ENCODE measurements at places on chromosomes 3 and 15. TPM values are rescaled to one million over a fixed set of nuclear protein-coding genes. Genes with fewer than 3 reads are reported as not detected.

ST6GAL1 gene
- 40.3 TPM for total RNA-seq

TMEM40 gene
- total RNA-seq, result under 0.01 TPM

CYB561D2 gene
- total RNA-seq, result 22.6 TPM

RTP3 gene
- not detected for total RNA-seq

MIX23 gene
- 28.3 TPM for total RNA-seq

CFAP161 gene
- total RNA-seq, result 0.19 TPM

SLC28A1 gene
- total RNA-seq, result not detected

C2CD4A gene
- 1.3 TPM for total RNA-seq

NPAP1 gene
- not detected for total RNA-seq

GPR87 gene
- 0.49 TPM for total RNA-seq

SPINK8 gene
- not detected for total RNA-seq

IQCF5 gene
- total RNA-seq, result not detected

NBEAL2 gene
- total RNA-seq, result 21.7 TPM

DPPA2 gene
- total RNA-seq, result not detected

ITIH1 gene
- 0.16 TPM for total RNA-seq

TBC1D5 gene
- 42.4 TPM for total RNA-seq

GOLGA8R gene
- total RNA-seq, result 1.3 TPM

SEMA3B gene
- total RNA-seq, result 0.49 TPM

ISLR2 gene
- not detected for total RNA-seq

SI gene
- not detected for total RNA-seq

SUCNR1 gene
- total RNA-seq, result under 0.01 TPM

STX19 gene
- total RNA-seq, result not detected

MEX3B gene
- 11.1 TPM for total RNA-seq

CFAP44 gene
- 0.97 TPM for total RNA-seq

LSM3 gene
- total RNA-seq, result 6.2 TPM

STXBP5L gene
- not detected for total RNA-seq

PLSCR5 gene
- not detected for total RNA-seq

KBTBD13 gene
- not detected for total RNA-seq

GOLGA6D gene
- total RNA-seq, result under 0.01 TPM

THSD4 gene
- total RNA-seq, result 7.8 TPM

OXSR1 gene
- 23.0 TPM for total RNA-seq

PATL2 gene
- total RNA-seq, result 0.16 TPM

LRRC31 gene
- not detected for total RNA-seq

MAGI1 gene
- total RNA-seq, result 106 TPM

GOLGA8G gene
- not detected for total RNA-seq

CHST13 gene
- not detected for total RNA-seq

SAMMSON gene
- total RNA-seq, result not detected

SH2D7 gene
- not detected for total RNA-seq

SLC51A gene
- total RNA-seq, result not detected

MORC1 gene
- not detected for total RNA-seq

CPNE9 gene
- total RNA-seq, result not detected

POLR2M gene
- 239 TPM for total RNA-seq

AADACL2 gene
- total RNA-seq, result not detected

KNG1 gene
- total RNA-seq, result not detected

GOLGA8S gene
- not detected for total RNA-seq

FMN1 gene
- total RNA-seq, result 0.25 TPM

TMCO5A gene
- total RNA-seq, result not detected

PTPRG gene
- 22.5 TPM for total RNA-seq

NRG4 gene
- not detected for total RNA-seq

TIMP4 gene
- total RNA-seq, result 0.97 TPM

NAALADL2 gene
- 0.65 TPM for total RNA-seq

MAGEL2 gene
- total RNA-seq, result not detected

RBM15B gene
- 24.3 TPM for total RNA-seq
